CD14-positive monocyte (primary cell): ENCODE measurements at places on chromosomes 2 and 18.

DNA sequence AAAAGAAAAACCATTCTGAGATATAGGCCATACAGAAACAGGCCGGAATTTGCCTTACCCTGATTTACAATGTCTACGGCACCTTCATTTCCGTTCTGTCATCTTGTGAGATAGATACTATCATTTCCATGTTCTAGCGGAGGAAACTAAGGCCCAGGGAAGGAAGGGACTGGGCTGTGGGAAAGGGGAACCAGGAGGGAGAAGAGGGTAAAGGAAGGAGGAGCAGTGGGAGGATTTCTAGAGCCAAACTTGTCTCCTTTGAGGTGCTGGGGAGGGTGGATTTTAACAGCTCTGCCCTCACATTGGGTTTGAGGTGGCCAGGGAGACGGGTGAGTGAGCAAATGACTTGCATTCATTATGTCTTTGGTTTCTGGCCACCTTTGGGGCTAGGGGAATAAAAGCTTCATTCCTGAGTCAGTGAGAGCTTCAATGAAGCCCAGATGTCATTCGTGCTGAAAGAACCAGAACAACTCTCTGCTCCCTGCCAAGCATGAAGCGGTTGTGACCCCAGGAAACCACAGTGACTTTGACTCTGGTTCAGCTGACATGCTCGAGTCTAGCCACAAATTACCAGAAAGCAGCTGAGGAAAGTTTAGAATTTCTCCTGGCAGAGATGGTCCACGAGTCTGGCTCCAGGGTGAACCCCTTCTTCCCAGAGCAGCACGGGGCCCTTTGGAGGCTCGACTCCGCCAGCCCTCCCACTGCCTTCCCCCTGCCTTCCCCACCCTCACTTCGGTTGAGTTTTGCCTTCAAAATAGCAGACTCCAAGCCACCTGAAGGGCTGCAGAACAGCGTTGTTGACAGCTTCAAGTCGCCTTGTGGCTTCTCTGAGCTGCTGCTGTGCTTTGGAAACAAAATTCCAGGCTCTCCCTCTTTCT is 3.8 kb downstream of the ACTG2 start:
- DNase-seq = no peak

GRCh38 chr2:219911541-219911940 is 284.1 kb downstream of the SLC4A3 start:
- DNase-seq = no peak

DNA sequence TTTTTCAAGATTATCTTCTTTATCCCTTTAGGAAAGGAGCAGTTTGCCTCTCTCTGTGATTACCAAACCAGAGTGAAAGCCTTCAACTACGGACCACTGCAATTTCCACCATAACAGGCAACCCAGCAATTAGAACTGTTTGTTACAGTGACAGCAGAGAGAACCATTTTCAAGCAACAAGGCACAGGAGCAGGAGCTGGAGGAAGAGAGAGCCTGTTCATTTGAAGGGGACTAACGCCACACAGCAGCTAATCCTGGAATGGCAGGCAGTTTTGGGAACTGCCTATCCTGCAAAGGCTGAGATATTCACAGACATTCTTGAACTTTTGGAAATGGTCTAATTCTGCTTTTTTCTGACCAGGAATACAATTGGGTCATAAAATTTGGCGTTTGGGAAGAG is 1541.9 kb upstream of the PIK3C3 start:
- no peak for DNase-seq

- DNase-seq = no peak
Measured at GRCh38 chr2:34241905-34242762, 643.0 kb upstream of the FAM98A start.

DNA sequence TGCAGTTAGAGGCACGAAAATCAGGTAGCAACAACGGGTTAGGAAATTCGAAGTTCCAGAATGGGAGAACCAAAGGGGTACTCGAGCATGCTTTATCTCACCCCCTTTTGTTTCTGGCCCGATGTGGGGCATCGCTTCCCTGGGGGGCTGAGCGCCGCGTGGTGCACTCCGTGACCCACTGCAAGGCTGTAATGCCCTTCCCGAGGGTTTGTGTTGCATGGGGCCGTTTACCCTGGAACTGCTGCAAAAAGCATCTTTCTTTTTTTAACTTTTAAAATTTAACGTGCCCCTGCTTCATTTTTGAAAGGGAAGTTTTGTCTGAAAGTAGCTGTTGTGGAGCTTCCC is 4.8 kb downstream of the GDF7 start:
- DNase-seq = no peak

DNA sequence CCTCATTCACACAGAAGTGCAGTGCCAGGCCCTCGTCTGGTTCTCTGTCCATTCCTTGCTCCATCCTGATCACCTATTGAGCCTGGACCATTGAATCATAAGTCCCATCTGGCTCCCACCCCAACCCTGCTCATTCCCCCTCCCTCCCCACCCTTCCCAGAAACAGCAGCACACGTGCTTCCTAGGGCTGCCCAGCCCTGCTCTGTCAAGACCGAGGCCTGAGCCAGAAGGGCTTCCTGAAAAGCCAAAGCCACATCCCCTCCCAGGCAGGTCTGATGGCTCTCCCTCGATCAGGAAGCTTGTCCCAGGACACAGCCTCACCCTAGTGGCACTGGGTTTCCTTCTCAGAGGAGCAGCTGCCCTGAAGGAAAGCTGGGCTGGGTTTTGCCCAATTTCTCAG is 79.8 kb upstream of the FZD7 start:
- no peak for DNase-seq

DNA sequence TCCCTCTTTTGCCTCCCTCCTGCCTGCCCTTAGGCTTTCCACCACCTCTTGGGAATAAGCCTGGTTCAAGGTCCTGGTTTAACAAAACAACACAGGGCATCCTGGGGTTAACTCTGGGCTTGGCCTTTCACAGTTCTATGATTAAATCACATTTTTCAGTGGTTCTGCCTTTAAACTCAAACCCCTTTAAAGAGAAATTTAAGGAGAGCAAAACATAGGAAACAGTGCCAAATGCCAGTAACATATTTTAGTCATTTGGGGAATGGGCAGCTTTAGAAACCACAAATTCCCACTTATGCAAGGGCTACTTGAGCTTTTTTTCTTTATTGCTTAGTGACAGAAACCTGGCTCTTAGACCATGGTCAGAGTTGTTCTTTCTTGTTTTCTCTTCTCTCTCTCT is 112.2 kb upstream of the FZD5 start:
- DNase-seq = no peak

DNA sequence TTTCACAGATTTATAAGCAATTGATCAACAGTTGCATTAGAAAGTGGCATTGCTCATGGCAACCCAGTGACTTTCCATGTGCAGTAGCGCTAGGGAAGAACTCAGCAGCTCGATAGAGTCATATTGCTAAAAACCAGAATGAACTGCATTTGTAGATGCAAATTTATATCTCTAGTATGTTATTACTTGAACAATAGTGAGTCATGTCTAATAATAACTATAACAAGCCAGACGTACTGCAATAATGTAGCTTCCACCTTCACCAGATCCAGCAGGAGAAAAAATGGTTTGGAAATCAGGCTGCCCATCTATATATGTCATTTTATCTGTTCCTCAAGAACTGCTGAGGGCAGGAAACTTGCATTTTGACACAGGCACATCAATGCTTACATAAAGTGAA is 66.5 kb upstream of the FIGN start:
- no peak for DNase-seq

- no peak for DNase-seq
Measured at GRCh38 chr18:36993068-36993467, 164.1 kb downstream of the KIAA1328 start.

DNA sequence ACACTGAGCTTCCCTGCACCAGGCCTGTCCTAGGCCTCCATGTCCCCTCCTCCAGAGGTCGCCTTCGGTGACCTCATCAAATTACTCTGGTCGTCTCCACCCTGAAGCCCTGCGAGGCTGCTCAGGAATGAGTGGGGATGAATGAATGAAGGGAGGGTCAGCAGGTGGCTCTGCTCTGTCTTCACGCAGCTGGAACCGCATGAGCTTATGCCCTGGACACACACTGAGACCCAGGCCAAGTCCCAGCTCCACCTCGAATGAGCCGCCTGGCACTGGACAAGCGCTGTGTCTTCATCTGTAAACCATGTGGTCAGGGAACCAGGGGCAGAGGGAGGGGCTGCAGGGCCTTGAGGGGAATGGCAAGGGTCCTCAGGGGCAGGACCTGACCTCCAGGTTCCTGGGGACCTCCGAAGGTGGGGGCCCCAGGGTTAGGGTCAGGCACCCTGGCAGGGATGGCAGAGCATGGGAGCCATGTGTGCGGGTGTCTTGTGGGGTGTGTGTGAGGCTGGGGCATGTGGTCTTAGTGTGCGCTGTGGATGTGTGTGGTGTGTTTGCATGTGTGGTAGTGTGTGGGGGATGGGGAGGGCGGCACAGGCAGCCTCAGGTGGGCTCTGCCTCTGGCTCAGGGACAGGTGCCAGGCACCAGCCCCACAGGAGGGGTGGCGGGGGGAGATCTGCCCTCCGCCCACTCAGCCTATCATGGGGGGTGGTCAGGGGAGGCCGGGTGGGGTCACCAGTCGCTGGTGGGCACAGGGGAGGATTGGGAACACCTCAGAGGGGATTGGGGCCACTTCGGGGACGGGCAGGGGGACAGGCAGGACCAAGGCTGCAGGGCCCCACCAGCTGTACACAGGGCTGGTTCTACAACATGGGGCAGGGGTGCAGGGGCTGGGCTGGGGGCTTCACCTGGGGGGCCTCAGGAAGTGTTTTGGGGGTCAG is 13.9 kb downstream of the ODC1 start:
- DNase-seq = no peak

- DNase-seq = no peak
Measured at GRCh38 chr2:175709248-175709647, 292.8 kb downstream of the LNPK start.

DNA sequence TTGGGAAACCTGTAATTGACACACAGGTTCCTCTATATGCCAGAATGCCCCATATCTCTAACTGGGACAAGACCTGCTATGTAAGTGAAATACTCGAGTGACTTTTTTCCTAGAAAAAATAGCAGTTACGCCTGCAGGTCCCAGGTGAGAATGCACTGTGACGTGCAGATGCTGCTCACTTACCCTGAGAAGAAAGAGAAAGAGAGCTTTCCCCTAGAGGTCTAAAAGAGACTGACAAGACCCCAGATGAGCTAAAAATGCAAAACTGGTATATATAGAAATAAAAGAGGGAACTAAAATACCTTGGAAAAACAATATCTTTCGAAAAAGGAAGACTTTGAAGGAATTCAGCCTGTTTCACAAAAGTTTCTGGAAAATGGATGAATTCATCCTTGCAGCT is 383.0 kb upstream of the DCC start:
- DNase-seq = no peak

- DNase-seq = no peak
Measured at GRCh38 chr2:184558713-184559464, 39.4 kb upstream of the ZNF804A start.

DNA sequence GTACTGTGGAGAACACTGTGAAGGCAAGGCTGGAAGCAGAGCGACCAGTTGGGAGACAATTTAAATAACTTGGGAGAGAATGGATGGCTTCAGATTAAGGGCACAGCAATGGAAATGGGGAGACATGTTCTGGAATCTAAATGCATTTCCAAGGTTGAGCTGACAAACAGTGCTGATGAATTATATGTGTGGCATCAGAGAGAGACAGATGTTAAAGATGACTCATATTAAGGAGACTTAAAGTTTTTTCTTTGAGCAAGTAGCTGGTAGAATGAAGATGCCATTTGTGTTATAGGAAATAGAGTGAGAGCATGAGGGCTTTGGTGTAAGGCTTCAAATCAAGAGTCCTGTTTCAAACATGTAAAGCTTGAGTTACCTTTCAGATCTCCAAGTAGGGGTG is 441.8 kb downstream of the SETBP1 start:
- DNase-seq = no peak
